ENCODE measurements at places on chromosomes 7 and 10.

GRCh38 chr7:18644981-18645380, 149.4 kb downstream of the HDAC9 start:
- no peak for DNase-seq

GRCh38 chr7:47418601-47419309, 163.2 kb downstream of the TNS3 start:
- DNase-seq: no peak

DNA sequence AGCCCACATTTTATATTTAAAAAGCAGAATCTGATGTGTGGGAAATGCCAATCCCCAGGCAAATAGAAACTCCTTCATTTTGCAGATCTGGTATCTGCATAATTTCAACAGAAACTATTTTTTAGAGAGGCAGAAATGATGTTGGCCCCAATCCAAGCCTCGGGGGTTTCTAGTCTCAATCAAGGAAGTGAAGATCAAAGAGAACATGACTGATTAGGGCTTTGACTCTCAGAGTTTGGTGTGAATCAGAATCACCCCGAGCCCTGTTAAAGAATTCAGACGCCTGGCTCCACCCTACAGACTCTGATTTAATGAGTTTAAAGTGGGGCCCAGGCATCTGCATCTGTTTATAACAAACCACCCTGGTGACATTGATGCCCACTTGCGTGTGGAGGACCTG, 36.7 kb upstream of the UBE2H start:
- peak; percentile 35 for DNase-seq

DNA sequence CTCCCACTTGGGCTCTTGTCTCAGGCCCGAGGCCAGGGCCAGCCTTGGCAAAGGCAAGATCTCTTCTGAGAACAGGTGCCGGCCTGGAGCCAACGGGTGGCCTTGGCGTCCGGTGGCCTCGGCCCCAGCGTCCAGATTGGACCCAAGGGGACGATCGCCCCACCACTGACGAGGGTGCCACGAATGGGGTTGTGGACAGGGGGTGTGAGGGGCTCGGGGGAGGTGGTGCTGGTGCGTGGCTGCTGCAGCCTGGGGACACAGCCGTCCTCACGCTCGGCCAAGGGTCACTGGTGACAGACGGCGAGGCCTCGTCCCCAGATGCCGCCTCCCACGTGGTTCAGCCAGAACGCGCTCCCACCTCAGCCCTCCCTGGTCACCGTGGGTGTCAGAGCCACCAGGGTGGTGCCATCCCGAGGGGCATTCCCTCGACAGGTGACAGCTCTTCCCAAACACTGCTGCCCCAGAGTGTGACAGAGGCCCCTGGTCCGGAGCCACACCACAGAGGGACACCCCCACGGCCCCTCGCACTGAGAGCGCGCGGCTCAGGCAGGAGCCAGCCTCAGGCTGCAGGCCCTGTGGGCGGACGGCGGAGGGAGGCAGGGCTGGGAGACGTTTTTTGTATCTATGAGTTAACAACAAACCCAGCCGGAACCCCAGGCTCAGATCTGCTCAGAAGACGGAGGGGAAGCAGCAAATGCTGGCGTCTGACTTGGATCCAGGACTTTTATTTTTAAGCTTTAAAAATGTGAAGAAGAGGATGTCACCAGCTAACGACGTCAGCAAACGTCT, 18.5 kb upstream of the CFAP46 start:
- no peak for DNase-seq

DNA sequence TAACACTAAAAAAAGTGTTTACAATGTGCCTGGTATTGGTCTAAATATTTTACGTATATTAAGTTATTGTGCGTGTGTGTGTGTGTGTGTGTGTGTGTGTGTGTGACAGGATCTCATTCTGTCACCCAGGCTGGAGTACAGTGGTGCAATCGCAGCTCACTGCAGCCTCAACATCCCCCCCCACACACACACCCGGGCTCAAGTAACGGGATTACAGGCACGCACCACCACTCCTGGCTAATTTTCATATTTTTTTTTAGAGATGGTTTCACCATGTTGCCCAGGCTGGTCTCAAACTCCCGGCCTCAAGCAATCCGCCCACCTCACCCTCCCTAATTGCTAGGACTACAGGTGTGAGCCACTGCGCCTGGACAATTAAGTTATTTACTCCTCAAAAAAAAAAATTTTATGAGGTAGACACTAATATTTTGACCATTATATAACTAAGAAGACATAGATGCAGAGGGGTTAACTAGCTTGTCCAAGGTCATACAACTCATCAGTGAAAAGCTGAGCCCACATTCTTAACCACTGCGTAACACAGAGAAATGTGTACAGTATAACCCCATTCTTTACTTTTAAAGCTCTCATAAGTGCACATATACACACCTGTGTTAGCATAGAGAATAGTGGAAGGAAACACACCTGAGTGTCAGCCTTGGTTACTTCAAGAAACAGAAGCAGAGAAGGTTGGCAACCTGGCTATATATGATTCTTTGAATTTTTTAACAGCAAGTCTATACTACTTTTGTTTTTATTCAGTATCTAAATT, 35.0 kb downstream of the DNAJC12 start:
- DNase-seq: no peak

- DNase-seq: no peak
Observed at GRCh38 chr10:9268176-9268575, 1213.7 kb downstream of the GATA3 start.

- peak; percentile 58 for DNase-seq
Observed at GRCh38 chr7:139321071-139321745, 19.9 kb upstream of the FMC1 start.

- no peak for DNase-seq
Observed at GRCh38 chr7:78777829-78778228, 675.6 kb downstream of the MAGI2 start.

- DNase-seq: no peak
Observed at GRCh38 chr7:45955286-45955685, 34.2 kb upstream of the IGFBP3 start.

- DNase-seq: no peak
Observed at GRCh38 chr7:29805886-29806207, 461 bp upstream of the WIPF3 start.

- no peak for DNase-seq
Observed at GRCh38 chr10:117590101-117590875, 47.7 kb downstream of the EMX2 start.

DNA sequence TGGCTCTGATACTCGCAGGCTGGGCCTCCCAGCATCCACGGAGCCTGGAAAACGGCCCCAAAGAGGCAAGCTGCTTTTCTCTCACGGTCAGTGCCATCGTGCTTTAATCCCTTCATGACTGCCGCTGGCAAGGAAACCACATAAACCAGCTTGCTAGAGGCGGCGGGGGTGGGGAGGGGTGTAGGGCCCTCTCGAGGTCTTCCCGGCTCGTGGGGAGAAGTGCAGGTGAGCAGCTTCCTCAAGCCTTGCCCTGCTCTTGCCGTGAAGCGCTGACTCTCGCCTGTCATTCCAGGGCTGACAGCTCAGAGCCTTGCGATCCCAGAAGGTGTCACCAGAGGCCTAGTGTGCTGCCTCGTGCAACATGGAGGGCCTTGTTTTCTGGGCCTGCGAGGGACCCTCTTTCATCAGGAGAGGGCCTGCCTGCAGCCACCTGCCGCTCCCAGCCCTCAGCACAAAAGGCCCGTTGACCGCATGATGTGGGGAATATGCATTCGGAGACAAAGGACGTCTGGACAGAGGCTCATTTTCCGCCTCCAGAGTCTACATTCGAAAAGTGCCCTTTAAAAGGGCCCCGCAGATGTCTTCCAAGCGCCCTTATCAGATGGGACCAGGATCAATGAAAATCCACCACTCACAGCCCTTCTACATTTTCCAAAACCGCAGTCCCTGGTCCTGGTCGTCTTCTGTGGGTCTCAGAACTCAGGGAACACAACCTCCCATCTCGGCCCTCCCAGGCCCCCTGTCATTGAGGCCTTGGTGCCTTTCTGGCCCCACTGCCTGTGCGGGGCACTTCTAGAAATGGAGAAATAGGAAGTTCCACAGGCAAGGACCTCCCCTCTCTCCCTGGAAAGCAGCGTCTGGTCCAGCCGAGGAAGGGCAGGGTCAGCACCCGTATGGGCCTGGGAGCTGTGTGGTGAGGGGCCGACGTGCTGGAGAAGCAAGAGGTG, 58.7 kb downstream of the ZRANB1 start:
- DNase-seq: peak; percentile 36

- DNase-seq: no peak
Observed at GRCh38 chr10:37489658-37490003, 364.2 kb downstream of the ANKRD30A start.

DNA sequence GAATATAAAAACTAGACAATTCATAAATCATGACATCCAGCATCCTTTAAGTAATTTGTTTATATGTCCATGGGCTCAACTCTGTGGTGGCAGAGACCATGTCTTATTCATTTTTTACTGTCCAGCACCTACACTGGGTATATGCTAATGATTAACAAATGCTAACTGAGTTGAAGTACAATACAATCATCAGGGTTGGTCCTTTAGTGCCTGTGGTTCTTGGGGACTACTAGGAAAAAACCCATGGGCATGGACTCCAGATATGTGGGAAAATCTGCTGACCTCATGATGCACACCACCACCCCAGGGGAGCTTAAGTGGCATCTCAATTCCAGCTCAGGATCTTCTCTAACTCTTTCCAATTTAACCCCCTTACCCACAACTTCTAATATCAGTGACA, 85.3 kb upstream of the YAE1 start:
- DNase-seq: no peak

GRCh38 chr10:121803611-121804010, 124.2 kb downstream of the ATE1 start:
- no peak for DNase-seq
